ENCODE measurements at places on chromosomes 4 and X.

DNA sequence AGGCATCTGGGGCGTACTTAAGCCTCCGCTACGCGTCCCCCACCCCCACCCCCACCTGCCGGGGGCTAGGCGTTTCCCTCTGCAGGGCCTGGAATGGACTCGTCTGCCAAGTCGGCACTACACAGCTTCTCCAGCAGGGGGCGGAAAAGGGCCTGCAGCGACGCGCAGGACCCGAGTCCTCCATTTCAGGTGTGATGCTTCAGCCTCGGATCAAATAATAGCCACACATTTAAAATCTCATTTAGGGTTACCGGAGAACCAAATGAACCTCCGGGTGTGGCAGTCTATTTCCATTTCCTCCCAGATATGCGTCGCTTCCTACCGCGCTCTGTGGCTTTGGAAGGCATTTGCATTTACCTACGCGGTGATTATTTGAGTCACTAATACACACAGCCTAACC, 2.9 kb downstream of the PAK3 start:
- no peak for DNase-seq

DNA sequence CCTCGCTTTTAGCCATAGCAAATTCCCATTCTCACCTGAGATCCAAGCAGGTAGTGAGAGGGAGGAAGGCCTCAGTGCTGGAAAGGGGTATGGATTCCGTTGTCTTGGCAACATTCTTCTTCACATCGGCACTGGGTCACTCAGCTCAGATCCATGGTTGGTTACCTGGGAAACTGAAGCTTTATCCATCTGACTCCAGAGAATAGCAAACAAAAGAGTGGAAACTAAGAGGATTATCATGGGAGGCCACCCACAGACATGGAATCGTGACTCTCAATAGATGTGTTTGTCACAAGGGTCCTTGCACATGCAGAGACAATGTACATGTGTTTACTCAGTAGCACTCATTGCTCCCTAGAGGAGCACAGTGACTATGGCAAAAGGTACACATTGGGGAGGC, 81.0 kb downstream of the MAGED4 start:
- DNase-seq = no peak

DNA sequence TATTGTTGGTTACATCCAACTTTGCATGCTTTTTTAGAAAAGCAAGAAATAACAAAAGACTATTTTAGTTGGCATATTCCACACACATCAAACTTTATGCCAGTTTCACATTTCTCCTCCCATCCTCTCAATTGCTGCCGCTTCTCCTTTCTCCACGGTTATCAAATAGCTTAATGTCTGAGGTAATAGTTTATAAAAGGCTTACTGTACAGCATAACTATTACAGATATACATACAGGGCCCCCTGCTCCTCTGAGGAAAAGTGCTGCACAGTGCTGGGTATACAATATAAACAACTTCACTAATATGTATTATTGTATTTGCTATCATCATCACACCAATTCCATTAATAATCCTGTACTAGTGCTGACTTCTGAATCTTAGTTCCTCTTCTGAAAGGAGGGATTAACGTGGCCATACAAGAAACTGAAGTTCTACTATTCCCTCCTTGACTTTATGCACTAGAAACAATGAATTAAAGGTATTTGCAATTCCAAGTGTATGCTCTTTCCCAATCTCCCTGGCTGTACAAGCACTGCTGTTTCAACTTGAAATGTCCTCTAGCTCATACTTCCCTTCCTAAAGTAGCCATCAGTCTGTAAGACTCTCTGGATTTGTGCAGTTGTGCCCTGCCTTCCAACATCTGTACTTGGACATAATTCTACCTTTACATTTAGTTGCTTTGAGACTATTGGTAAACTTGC, 2.5 kb downstream of the CCNI start:
- no peak for DNase-seq

GRCh38 chrX:9279234-9279544, 185.7 kb upstream of the TBL1X start:
- DNase-seq = no peak

DNA sequence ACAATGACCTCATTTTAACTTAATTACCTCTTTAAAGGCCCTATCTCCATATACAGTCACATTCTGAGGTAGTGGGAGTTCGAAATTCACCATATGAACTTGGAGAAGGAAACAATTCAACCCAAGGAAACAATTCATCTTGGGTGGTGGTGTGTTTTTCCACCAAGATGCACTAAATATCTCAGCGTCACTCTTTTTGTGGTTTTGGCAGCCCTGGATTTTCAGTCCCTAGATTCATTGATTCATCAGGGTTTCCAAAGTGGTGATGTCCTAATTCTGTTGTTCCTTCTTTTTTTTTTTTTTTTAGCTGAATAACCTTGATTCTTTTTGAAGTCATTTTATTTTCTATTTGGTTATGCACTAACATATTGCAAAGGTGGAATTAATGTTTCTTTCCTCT, 162.6 kb upstream of the RAPGEF2 start:
- DNase-seq = no peak

DNA sequence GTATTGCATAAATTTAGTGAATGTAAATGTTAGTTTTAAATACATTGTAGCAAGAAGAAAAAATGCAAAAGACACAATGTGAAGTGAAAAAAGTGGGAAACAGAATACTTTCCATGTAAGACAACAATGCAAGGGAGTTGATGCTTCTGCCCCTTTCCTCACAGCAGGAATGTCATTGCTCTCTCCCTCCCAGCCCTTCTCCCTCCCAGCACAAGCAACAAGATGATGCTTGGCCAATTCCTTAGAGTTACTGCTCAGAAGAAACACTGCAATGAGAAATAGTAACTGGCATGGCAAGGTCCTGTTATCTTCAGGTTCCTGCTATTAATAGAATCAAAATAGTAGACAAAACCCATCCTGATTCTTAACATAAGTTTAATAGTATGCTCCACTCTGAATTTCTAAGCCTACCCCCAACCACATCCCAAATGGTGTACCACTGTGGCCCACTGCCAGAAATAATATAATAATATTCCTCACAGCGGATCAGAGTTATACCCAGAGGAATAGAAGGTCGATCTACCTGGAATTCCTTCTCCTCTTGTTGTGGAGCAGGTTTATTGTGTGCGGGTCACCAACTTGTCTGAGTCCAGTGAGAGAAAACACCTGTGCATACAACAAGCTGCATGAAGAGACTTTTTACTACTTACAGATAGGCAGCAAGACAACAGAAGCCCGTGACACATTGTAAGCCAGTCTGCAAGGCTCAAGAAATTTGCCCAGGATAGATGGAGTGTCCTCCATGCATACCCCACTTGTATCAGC, 69.8 kb upstream of the SLC7A11 start:
- no peak for DNase-seq

DNA sequence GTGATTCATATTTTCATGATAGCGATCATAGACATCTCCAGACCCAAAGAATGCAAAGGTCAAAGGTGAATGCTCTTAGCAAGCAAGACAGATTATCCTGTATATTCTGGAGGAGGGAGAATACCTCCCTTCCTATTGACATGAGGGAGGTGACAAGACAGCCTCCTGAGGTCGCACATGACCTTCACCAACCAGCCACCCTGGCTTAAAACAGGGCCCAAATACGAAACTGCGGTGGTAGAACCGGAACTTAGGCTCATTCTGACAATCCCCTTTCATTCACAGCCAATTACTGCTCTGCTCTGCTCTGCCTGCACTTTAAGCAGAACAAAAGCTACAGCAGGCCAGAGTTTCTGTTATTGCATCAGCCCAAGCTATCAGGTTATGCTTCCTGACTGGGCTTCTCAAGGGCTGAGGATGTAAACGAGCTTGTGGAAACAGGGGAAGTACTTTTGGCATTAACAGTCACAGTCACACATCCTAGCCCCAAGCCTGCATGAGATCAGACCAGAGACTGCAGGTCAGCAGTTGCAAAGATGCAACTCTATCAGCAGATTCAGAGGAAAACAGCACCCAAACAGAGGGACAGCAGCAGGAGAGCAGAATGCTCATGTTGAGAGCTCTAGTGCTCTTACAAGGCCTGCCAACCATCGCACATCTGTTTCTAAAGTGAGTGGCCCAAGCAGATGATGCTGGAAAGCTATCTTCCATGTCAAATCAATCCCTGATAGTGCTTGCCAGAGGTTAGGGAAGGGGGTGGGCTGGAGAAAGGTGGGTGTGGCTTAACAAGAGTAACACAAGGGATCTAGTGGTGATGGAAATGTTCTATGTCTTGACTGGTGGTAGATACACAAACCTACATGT, 51.3 kb upstream of the MAP3K15 start:
- no peak for DNase-seq
